Regular cardiac myocyte (primary cell): ENCODE measurements at places on chromosomes 13 and 19. TPM values are rescaled to one million over a fixed set of nuclear protein-coding genes. Genes with fewer than 3 reads are reported as not detected.

PROZ gene
- not detected in 2 replicates for total RNA-seq

TSKS gene
- 0.28 and 0.38 TPM in 2 replicates for total RNA-seq

FCER2 gene
- not detected in 2 replicates for total RNA-seq

OR7G1 gene
- not detected in 2 replicates for total RNA-seq

CD33 gene
- total RNA-seq = not detected in 2 replicates

CBY2 gene
- total RNA-seq = not detected in 2 replicates

CEACAM7 gene
- total RNA-seq = not detected in 2 replicates

SIGLEC7 gene
- not detected in 2 replicates for total RNA-seq

APOC4 gene
- total RNA-seq = not detected in 2 replicates

MUC16 gene
- total RNA-seq = under 0.01 TPM in 1 of 2 replicates, not detected in the other

ADAMTS10 gene
- total RNA-seq = 3.5 and 15.8 TPM in 2 replicates

ZNF681 gene
- total RNA-seq = 0.56 and 0.96 TPM in 2 replicates

GPR42 gene
- not detected in 2 replicates for total RNA-seq

MBD3 gene
- 59.2 and 101 TPM in 2 replicates for total RNA-seq

ZNF813 gene
- total RNA-seq = 4.2 and 4.4 TPM in 2 replicates

TPT1 gene
- total RNA-seq = 1,580 and 3,445 TPM in 2 replicates

CACNA1A gene
- 13.4 and 16.3 TPM in 2 replicates for total RNA-seq

A1BG gene
- total RNA-seq = 6.1 and 14.4 TPM in 2 replicates

SOX1 gene
- not detected in 2 replicates for total RNA-seq

CRB3 gene
- 0.28 TPM in 1 of 2 replicates, not detected in the other for total RNA-seq

ZNF93 gene
- 6.2 and 8.1 TPM in 2 replicates for total RNA-seq

SUPT20H gene
- 33.8 and 40.1 TPM in 2 replicates for total RNA-seq

EDDM13 gene
- total RNA-seq = 0.19 TPM in 1 of 2 replicates, not detected in the other

GFY gene
- not detected in 2 replicates for total RNA-seq

PSG1 gene
- 0.19 and 1.4 TPM in 2 replicates for total RNA-seq

FFAR1 gene
- not detected in 2 replicates for total RNA-seq

ZNF610 gene
- 2.5 and 4.8 TPM in 2 replicates for total RNA-seq

ZNF69 gene
- 10.0 and 12.1 TPM in 2 replicates for total RNA-seq

PSG2 gene
- 0.19 and 0.56 TPM in 2 replicates for total RNA-seq

ADGRE2 gene
- total RNA-seq = under 0.01 and 2.9 TPM in 2 replicates

ZNF738 gene
- total RNA-seq = 7.0 and 8.1 TPM in 2 replicates

DOHH gene
- 7.6 and 22.4 TPM in 2 replicates for total RNA-seq

ZNF614 gene
- 10.7 and 12.7 TPM in 2 replicates for total RNA-seq

FGF9 gene
- under 0.01 TPM in 1 of 2 replicates, not detected in the other for total RNA-seq

KLK14 gene
- total RNA-seq = not detected in 2 replicates

CALR3 gene
- total RNA-seq = 0.28 TPM in 1 of 2 replicates, not detected in the other

ZNF560 gene
- total RNA-seq = 2.7 and 3.4 TPM in 2 replicates

ZNF530 gene
- total RNA-seq = 2.8 and 8.2 TPM in 2 replicates

UHRF1 gene
- 7.0 and 175 TPM in 2 replicates for total RNA-seq
